Hematopoietic multipotent progenitor cell treated with erythropoietin and hydrocortisone succinate and interleukin-3 and kit ligand, for 6 days (in vitro differentiated cells): ENCODE measurements at places on chromosomes 3 and 15.

GRCh38 chr3:55286693-55287092 is 200.4 kb downstream of the WNT5A start:
- DNase-seq, result no peak

DNA sequence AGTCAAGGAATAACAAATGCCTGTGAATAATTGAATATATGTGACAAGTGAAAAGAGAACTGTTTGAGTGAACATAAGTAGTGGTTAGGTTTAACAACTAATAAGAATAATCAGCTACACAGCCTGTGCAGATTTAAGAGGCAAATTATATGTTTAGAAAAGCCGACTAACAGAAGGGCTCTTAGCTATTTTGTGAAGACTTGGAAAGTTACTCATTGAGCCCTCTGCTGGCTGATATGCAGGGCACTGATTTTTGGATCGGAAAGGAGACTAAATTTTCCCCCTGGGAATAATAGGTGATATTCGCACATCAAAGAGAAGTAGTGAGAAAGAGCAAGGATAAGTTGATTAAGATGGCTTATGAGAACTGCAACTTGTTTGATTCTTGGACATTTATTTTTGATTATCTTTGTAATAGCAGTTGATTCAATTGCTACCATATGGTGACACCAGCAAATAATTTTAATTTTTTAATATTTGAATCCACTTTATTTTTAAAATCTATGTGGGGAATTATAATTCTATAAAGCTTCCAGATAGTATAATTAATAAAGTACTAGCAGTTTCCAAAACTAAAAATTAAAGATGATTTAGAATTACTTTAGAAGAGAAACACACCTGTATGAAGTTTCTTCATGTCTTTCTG is 156.2 kb downstream of the NLGN1 start:
- DNase-seq, result peak; percentile 30

- no peak for DNase-seq
These were observed 5.4 kb downstream of the MGLL start for GRCh38 chr3:127816783-127817405.

- DNase-seq, result no peak
These were observed 5.6 kb downstream of the NRROS start for GRCh38 chr3:196645096-196645495.

GRCh38 chr3:110646496-110646895 is 425.1 kb upstream of the NECTIN3 start:
- DNase-seq, result no peak

GRCh38 chr3:139629033-139629432 is 48.7 kb downstream of the NMNAT3 start:
- DNase-seq, result peak; percentile 51

GRCh38 chr3:168736202-168736601 is 640.5 kb upstream of the GOLIM4 start:
- DNase-seq, result no peak

GRCh38 chr3:97938444-97938843 is 33.8 kb downstream of the RIOX2 start:
- DNase-seq, result no peak

DNA sequence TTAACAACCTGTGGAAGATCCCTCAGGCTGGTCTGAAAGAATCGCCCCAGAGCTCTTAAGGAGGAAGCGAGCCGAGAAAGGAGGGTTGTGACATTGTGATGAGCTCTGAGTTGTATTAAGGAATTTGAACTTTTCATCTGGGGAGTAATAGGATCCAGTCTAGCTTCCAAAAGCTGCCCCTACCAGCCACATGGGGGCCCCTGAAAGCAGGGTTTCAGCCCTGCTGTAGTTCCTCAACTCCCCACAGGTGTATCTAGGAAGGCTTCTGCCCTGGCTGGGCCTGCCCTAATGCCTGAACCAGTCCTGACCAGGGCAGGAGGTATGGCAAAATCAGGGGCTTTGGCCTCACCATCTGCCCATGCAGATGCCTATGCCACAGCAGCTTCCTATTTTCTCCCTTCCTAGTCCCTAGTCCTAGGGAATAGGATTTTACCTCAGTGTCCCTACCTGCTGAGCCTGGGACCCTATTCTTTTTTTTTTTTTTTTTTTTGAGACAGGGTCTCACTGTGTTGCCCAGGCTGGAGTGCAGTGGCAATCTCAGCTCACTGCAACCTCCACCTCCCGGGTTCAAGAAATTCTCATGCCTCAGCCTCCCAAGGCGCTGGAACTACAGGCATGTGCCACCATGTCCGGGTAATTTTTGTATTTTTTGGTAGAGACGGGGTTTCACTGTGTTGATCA is 5.0 kb upstream of the AP3S2 start:
- DNase-seq, result peak; percentile 79

DNA sequence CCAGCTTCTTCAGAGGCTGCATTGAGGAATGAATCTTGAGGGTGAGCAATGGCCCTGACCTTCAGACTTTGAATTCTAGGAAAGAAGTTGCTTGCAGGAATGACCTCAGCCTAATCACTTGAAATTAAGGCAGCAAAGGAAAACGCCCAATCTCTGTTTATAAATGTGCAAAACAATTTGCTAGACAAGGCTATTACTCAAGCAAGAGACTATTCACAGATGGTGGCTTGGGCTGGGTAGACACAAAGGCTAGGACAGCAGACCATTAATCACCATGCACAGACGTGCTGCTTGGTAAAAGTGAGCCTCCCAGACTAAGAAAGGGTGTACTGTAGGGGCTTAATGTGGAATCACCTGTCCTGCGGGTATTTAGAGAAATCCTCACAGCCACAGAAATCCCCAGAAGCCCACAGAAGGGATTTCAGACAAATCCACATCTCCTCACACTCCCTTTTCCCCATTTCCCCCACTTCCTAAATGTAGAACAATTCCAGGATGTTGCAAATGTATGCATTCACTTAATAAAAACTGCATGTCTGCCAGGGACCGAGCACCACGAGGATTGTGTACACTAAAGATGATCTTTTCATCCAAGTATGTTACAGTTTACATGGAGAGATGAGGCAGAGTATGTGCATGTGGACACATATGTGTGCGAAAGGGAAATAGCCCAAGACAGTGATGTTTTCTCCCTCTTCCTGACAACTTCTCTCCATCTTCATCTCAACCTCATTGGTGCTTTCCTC is 259.5 kb downstream of the THSD4 start:
- no peak for DNase-seq

DNA sequence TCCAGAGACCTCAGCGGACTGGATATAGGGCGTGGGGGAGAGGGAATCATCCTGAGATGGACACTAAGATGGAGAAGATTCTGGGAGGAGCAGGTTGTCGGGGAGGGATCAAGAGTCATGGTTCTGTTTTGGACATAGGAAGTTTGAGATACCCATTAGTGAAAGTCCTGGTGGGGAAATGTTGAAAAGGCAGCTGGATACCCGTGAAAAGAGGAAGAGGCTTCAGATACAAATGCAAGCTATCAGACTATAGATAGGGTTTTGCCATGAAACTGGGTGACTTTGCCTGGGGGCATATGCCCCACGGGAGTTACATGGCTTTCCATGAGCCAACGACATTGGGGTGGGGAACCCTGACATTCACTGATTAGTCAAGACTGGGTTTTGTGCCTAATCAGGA is 1.1 kb upstream of the GPR62 start:
- no peak for DNase-seq

- DNase-seq, result no peak
These were observed 111.6 kb downstream of the TPRA1 start for GRCh38 chr3:127478922-127479321.
